ENCODE measurements at places on chromosomes 2 and 18. TPM values are rescaled to one million over a fixed set of nuclear protein-coding genes. Genes with fewer than 3 reads are reported as not detected.

Gene IL1RL2
- polyA plus RNA-seq, result not detected

Gene PDE1A
- 0.69 TPM for polyA plus RNA-seq

GRCh38 chr18:76977108-76977621, 154.8 kb downstream of the ZNF236 start:
- no peak for DNase-seq

Gene POTEI
- polyA plus RNA-seq, result not detected

DNA sequence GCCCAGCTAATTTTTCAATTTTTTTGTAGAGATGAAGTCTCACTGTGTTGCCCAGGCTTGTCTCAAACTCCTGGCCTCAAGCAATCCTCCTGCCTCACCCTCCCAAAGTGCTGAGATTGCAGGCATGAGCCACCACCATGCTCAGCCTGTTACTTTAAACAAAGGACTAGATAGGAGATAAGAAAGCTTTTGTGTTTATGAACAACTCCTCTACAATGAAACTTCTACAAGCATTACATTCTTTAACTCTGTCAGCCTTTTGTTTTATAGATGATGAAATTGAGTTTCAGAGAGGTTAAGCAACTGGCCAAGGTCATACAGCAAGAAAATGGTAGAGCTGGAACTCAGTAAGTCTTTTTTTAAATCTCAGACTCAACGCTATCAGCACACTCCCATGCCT, 22.7 kb downstream of the ALPK2 start:
- DNase-seq, result no peak

Gene UGT1A8
- 1.8 TPM for polyA plus RNA-seq

Gene CYP27A1
- 13.5 TPM for polyA plus RNA-seq

DNA sequence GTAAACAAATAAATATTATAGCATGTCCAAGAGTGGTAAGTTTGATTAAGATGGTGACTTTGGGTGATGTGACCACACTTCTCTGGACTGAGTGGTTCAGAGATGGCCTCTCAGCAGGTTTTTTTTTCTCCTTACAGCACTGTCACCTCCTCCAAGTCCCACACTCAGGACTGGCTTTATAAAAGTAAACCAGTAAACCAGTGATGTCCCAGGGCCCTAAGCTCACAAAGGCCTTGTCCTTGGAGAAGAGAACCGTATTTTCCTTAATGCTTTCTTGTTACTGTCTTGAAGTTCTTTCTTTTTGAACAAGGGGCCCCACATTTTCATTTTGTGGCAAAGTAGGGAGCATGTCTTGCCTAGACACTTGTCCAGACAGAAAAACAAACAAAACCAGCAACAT, 274.0 kb downstream of the MYCN start:
- DNase-seq, result no peak

- peak; percentile 30 for DNase-seq
These were observed 10.1 kb downstream of the HJURP start for GRCh38 chr2:233844064-233844807.

- DNase-seq, result no peak
These were observed 18.6 kb upstream of the PEX13 start for GRCh38 chr2:60998628-60999545.

DNA sequence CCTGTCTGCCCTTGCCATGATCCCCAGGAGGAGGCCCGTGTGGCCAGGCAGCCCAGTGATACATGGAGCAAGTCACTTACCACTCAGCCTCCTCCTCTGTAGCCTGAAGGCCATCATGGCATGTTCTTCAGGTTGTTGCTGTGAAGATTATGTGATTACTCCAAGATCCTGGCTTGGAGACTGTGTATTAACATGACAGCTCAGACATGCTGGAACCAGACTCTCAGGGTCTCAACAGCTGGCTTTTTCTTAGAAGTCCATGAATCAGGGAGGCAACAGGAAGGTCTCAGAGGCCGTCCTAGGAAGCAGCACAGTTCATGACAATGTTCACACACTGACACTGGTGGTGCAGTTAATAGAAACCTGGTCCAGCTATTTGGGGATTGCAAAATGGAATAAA, 158.6 kb upstream of the TWIST2 start:
- DNase-seq, result no peak

- no peak for DNase-seq
These were observed at the start of gene ZBTB7C for GRCh38 chr18:48408727-48409590. Gene ZBTB7C (minus strand): TSS chr18:48409383.

Data from sigmoid colon (tissue), 7 donors.